IMR-90 (cell line): ENCODE measurements at places on chromosomes 1 and 21. TPM values are rescaled to one million over a fixed set of nuclear protein-coding genes. Genes with fewer than 3 reads are reported as not detected.

- DNase-seq, result peak; percentile 33
Observed at GRCh38 chr21:35414507-35415139, 365.5 kb upstream of the RUNX1 start.

GRCh38 chr1:179079113-179079761 is 2.6 kb upstream of the TOR3A start:
- peak; percentile 81 for DNase-seq

- no peak for DNase-seq
Observed at GRCh38 chr1:110593902-110594301, 12.3 kb downstream of the KCNA2 start.

GRCh38 chr1:183550915-183551314 is 39.3 kb downstream of the NCF2 start:
- DNase-seq, result no peak

- no peak for DNase-seq
Observed at GRCh38 chr1:164446020-164446419, 113.0 kb upstream of the PBX1 start.

GRCh38 chr1:111980686-111981085 is 8.8 kb downstream of the KCND3 start:
- no peak for DNase-seq

GRCh38 chr21:41091616-41092015 is 76.3 kb upstream of the BACE2 start:
- DNase-seq, result no peak

GRCh38 chr1:234879147-234880080 is 249.2 kb downstream of the TOMM20 start:
- no peak for DNase-seq

GRCh38 chr1:38746941-38747600 is 112.5 kb downstream of the RRAGC start:
- no peak for DNase-seq

DNA sequence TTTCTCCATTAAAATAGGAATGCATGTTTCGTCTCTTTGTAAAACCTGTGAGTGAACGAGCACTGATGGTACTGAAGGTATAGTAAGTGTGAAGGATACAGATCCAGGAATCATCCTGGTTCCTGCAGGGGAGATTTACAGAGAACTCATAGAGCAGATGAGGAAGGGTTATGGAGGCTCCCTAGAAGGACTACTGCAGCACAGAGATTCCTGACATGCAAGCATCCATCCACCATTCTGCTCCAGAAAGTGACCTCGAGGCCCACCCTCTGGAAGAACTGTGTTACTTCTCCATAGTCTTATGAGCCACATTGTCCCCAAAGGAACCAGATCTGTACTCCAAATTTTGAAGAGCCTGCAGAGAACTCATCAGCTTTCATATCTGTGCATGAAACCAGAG is 14.5 kb downstream of the MKNK1 start:
- DNase-seq, result no peak

DNA sequence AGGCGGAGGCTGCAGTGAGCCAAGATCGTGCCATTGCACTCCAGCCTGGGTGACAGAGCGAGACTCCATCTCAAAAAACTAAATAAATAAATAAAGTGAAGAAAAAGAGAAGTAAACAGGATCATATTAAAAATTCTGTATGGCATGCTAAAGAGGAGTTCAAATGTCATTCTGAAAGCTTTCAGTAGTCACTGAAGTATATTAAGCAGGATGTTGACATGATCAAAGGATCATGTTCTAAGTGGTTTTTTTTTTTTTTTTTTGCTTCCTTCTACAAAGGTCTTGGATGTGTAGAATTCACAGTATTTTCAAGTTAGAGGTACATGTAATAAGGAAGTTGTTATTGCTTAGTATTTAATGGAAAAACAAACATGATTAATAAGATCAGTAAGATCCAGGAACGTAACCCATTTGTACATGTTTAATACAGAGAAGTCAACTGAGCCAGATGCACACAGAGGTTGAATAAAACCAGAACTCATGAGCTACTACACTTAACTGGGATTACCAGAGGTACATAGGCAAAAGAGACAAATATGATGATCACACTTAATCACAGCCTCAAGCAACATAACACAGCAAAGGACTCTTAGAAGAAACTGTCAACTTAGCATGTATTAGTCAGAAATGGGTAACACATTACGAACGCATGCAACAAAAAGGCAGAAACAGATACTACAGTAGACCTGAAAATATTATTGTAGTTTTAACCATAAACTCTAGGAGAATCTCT is 12.2 kb downstream of the CDC42BPA start:
- DNase-seq, result no peak

DNA sequence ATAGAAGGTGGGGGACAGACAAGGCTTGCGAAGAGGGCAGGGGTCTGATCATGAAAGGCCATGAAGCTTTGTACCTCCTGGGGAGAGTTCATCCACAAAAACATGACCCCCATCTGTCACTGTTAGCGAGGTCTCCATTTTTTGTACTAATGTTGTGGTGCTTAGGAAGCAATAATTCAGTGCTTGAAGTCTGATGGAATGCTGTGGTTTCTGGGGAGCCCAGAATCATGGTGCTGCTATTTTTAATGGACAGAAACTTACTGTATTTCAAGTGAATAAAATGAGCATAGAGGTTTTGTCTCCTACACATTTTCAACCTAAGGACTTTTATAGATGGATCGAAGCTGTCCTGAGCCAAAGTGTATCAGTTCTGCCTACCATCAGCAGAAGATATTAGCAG is 28.2 kb upstream of the RGL1 start:
- peak; percentile 53 for DNase-seq

- DNase-seq, result peak; percentile 34
Observed at GRCh38 chr1:158117854-158118704, 62.6 kb upstream of the CD1D start.

DNA sequence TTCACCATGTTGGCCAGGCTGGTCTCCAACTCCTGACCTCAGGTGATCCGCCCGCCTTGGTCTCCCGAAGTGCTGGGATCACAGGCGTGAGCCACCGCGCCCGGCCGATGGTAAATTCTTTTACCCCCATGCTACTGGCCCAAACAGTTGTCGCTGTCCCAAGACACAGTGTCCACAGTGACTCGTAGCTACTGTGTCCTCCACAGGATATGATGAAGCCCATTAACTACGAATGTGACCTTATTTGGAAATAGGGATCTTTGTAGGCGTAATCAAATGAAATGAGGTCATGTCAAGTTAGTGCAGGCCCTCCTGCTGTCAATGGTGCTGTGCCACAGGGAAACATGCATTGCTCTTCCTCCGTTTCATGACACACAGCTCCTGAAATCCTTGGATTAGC is 8.5 kb downstream of the FNDC10 start:
- peak; percentile 34 for DNase-seq

DNA sequence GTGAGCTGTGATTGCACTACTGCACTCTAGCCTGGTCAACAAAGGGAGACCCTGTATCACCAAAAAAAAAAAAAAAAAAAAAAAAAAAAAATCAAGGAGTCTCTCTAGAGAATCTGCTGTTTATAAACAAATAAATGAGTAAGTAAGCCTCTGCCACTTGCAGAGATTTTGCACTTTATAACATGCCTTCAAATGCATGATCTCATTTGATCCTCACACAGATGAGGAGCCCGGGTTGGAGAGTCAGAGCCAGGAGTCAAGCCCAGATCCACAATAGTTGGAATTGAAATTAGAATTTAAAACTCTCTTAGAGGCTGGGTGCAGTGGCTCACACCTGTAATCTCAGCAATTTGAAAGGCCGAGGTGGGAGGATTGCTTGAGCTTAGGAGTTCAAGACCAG is 4.0 kb downstream of the PRELP start:
- peak; percentile 42 for DNase-seq

- no peak for DNase-seq
Observed at GRCh38 chr1:234670967-234671626, 61.1 kb upstream of the IRF2BP2 start.

DNA sequence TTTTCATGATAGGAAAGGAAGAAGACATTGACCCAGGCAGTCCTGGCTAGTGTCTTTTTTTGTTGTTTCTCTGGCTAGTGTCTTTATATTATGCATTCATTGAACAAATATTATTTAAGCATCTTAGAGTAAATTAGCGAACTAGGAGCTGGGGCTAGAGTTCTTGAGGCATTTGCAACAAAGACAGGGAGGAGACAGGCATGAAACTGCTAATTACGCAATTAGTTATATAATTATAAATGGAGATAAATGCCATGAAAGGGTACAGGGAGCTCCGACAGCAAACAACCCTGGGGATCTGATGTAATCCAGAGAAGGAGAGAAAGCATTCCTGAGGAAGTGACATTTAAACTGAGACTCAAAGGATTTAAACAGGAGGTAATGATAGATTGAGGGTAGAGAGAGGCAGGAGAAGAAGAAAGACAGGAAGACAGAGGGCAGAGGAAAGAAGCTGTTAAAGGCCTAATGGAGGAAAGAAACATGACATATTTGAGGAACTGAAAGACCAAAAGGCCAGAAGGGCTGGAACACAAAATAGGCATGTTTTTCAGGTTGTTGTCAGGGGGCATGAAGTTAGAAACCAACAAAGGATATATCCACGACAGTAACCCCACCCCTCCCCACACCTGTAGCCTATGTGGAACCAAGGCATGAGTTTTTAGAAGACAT is 99.5 kb upstream of the GJB5 start:
- no peak for DNase-seq

- DNase-seq, result no peak
Observed at GRCh38 chr1:29179641-29180184, 2.0 kb downstream of the SRSF4 start.

Gene C1orf185
- total RNA-seq, result not detected in 2 replicates

Gene SWT1
- 2.7 and 4.2 TPM in 2 replicates for total RNA-seq

Gene PBX1
- total RNA-seq, result 17.5 and 17.9 TPM in 2 replicates

Gene SYT2
- total RNA-seq, result under 0.01 TPM in 2 replicates

Gene UBASH3A
- not detected in 2 replicates for total RNA-seq

Gene C1orf167
- under 0.01 and 0.28 TPM in 2 replicates for total RNA-seq

Gene CELA2A
- total RNA-seq, result not detected in 2 replicates

Gene ST6GALNAC3
- 0.56 and 1.3 TPM in 2 replicates for total RNA-seq
